ENCODE measurements at places on chromosomes 3 and 15.
A peak's percentile ranks its signal among the peaks of the same experiment; 100 is the strongest.

DNA sequence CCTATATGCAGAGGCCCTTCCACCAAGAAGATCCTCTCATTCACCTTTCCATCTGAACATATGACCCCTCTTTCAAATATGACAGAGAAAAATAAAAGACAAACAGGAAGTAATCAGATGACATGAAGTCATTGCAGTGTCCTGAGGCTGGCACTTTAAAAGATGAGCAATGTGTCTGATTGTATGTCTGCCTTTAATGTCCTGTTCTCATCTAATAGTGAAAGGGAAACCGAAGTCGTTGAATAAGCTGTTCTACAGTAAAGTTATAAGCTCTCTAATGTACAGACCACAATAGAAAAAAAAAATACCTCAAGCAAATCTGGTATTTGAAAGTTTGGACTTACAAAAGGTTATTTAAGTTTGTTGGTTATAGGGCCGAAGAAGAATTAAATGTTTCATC, 243.0 kb downstream of the CLSTN2 start:
- no peak for DNase-seq

- DNase-seq, result peak; percentile 15
Observed at GRCh38 chr3:68007621-68008226, 353.3 kb upstream of the SUCLG2 start.

DNA sequence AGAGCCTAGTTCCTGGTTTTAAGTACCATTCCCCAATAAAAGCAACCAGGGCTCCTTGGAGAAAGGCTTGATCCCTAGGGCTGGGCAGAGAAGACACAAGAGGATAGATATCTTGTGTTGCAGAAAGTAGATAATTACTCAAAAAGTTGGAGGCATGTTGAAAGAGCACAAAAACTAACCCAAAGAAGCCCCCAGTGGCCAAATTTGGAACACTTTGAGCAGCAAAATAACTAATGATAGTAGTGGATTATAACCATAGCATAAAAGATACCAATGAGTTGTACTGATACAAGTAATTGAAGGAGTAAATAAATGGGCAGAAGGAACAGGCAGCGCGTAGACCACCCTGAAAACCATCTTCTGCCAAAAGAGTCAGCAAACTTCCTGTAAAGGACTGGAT, 12.0 kb downstream of the EXOSC7 start:
- no peak for DNase-seq

- no peak for DNase-seq
Observed at GRCh38 chr15:98787194-98787593, 138.9 kb downstream of the IGF1R start.

DNA sequence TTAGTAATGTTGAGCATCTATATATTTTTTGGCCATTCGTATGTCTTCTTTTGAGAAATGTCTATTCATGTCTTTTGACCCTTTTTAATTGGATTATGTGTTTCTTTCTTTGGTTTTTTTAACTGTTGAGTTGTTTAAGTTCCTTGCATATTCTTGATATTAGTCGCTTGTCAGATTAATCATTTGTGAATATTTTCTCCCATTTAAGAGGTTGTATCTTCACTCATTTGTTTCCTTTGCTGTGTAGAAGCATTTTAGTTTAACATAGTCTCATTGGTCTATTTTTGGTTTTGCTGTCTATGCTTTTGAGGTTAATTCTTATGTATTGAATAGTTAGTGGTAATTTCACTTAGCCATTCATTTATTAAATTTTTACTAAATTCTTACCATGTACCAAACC, 283.8 kb downstream of the ZPLD1 start:
- no peak for DNase-seq

DNA sequence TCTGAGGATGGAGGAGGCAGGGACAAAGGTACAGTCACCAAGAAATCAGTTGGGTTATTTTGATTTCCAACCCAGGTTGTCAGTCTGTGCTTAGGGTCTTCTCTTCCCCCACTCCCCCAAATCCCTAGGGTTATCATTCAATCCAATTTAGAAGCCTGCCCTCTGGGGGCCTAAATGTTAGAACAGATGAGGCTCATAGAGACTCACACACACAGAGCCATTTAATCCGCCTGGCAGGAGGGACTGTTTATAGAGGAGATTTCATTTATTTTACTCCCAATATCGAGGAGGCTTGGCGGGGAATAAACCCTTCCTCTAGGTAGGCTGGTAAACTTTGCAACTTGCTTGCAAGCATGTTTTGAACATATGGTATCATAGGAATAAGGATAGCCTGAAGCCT, 52.8 kb downstream of the RHCG start:
- DNase-seq, result no peak

DNA sequence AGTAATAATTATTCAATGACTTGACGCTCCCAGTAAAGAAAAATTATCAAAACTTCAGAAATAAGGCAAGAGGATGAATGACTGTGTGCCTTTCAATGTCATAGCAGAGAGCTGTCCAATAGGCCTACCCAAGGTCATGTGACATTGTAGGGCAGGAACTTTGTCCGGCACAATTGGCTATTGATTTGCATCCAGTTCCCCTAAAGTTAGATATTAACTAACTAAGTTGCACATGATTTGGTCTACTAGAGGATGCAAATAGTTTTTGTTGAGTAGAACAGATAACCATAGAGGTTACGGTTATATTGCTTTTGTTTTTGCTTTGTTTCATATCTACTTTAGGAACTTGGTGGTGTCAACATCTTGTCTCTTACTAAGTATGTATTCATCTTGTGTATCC, 127.9 kb upstream of the PFN2 start:
- no peak for DNase-seq

- DNase-seq, result no peak
Observed at GRCh38 chr3:43693594-43693993, 2.9 kb downstream of the ABHD5 start.

DNA sequence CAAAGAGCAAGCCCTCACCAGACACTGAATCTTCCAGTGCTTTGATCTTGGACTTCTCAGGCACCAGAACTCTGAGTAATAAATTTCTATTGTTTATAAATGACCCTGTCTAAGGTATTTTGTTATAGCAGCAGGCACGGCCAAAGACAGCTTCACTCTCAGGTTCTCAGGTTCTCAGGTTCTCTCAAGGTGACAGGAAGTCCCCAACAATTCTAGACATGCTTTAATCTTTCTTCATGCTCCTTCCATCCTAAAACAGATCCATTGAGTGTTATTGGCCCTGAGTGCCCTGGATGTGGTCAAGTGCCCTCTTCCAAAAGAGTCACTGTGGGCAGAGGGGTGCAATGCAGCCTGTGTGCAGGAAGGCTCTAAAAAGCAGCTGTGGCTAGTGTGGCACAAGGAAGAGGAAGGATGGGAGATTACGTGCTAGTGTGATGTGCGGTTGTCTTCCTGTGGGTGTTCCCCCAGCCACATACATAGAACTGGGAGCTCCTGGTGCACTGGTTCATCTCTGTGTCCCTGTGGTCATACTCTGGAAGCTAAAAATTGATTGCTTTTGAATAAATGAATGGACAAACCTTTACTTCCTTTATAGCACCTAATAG, 11.0 kb upstream of the RAB7A start:
- no peak for DNase-seq

GRCh38 chr15:66877477-66878271, 175.6 kb downstream of the SMAD6 start:
- DNase-seq, result no peak

DNA sequence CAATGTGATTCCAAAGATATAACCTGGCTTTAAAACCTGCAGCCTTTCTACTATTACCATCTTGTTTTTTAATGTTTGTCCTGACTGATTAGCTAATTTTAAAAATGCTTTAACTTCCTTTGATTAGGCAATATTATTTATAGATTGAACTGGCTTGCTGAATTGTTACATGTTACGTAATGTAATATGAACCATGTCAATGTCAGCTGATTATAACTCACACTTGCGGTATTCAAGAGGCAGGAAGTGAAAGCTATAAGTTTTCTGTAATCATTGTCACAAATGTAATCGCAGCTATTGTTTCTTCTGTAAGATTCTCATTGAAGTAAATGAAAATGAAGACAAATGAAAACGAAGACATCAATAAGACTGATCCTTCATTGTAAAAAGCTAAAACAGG, 146.8 kb downstream of the ROBO2 start:
- DNase-seq, result no peak

GRCh38 chr3:61686228-61686648, 124.9 kb downstream of the PTPRG start:
- DNase-seq, result no peak

GRCh38 chr3:133884887-133885711, 10.6 kb downstream of the RAB6B start:
- no peak for DNase-seq

DNA sequence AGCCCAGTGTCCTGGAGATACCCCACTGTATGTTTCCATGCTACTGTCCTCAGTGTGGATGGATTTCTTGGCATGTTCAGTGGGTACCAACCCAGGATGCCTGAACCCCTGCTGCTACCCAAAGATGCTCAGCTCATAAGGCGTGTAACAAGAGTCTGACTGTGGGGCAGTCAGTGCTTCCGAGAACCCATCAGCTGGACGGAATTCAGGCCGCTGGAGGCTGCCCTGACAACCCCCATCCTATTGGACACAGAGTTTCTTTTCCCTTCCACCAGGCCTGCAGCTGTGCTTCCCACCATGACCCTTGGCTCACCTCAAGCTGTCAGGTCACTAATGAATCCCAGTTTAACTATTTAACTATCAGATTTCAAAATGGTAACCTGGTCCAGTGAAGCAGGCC, 224.1 kb upstream of the FEZF2 start:
- no peak for DNase-seq

- DNase-seq, result no peak
Observed at GRCh38 chr3:35969406-35969805, 330.1 kb downstream of the ARPP21 start.

DNA sequence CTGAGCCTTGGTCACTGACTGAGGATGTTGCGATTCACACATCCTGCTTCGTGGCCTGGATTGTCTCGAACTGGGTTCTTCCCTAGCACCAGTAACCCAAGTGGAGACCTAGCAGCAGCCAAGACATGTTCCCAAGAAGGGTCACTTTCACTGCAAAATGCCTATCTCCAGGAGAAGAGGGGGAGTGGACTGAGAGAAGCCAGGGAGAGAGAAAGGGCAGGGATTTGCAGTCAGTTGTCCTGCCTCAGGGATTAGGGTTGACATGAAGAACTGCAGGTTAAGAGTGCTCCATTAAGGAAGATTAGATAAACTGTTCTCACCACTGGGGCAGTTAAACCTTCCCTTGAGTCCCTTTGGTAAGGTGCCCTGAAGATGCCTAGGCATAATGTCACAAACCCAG, 5.7 kb upstream of the CD276 start:
- no peak for DNase-seq

- no peak for DNase-seq
Observed at GRCh38 chr3:112059497-112059896, 25.0 kb downstream of the TMPRSS7 start.

DNA sequence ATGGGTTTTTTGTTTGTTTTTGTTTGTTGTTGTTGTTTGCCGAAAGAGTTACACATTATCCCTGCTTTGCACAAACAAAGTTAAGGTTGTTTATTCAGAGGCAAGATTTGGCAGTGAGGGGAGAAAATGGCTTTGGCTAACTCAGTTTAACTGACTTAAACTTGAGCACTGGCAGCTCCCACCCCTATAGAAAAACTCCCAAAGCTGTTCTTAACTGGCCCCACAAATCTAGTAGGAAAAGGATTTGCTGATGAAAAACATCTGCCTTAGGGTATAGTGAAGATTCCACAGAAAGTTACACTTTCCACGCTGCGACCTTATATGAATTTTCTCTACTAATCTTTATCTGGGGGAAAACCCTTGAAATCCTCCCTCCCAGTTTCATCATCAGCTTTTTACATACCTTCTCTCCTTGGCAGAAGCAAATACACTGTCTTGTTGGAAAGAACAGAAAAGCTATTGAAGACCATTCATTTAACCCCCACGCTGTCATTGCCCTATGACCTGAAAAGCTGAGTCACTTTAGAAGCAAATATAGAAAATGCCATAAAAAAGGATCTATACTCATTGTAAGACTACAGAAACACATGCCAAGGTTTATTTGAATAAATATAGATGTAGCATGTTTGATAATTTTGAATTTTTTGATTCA, 551.7 kb downstream of the NR2F2 start:
- no peak for DNase-seq

DNA sequence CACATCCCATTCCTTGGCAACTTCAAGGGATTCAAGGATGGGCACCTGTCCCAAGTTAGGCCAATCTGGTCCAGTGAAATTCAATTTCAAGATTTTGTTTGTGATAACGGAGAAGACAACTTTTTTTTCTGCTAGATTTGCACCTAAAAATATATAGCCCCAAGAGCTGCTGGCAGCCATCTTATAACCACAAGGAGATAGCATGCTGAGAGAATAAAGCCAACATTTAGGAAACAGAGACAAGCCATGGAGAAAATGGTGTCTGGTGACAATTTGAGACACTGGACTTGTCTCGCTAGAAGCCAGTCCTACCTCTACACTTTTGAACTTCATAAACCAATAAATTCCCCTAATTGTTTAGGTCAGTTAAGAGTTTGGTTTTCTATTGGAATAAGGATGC, 5.4 kb downstream of the PARL start:
- DNase-seq, result no peak

DNA sequence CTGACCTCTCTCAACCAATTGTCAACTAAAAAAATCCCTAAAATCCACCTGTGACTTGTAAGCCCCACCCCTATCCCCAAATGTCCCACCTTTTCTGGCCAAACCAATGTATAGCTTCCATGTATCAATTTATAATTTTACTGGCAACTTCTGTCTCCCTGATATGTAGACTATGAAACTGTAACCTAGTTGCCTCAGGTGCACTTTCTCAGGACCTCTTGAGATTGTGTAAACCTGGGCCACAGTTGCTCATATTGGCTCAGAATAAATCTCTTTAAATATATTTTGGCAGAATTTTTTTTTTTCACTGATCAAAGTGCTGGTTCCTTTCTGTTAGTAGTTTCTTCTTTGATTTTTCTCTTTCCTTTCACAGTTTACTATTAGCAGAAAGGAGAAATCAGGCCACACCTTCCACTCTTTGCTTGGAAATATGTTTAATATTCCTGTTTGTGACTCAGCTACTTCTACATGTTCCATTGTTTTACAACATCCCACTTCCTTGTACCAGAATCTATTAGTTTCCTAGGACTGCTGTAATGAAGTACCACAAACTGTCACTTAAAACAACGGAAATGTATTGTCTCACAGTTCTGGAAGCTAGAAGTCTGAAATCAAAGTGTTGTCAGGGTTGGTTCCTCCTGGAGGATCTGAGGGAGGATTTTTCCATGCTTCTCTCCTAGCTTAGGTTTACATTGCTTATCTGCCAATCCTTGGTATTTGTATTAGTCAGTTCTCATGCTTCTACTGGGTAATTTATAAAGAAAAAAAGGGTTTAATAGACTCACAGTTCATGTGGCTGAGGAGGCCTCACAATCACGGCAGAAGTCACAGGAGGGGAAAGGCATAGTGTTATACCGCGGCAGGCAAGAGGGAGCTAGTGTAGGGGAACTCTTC, 801.2 kb upstream of the ARPP21 start:
- DNase-seq, result no peak

All from NCI-H510A (cell line).